ENCODE measurements at places on chromosomes 2 and 18. TPM values are rescaled to one million over a fixed set of nuclear protein-coding genes. Genes with fewer than 3 reads are reported as not detected.
A peak's percentile ranks its signal among the peaks of the same experiment; 100 is the strongest.

DNA sequence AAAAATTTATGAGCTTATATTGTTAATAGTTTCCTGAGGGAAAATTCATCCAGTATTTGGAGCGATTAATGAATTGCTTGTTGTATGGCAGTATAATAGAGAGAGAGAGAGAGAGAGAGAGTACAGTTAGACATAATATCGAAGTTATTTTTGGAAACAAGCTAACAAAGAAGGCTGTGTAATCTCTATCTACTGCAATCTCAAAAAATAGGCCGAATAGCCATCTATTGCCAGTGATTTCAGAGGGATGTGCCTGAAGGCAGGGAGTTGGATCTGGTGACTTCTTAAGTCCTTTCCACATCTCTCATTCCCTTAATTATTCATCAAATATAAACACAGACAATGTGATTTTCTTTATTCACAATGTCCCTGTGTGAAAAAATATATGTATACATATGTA lies 433.1 kb upstream of the RAB12 start:
- DNase-seq, result no peak

GRCh38 chr2:233544200-233544610 lies 22.4 kb downstream of the USP40 start:
- peak; percentile 58 for DNase-seq

DNA sequence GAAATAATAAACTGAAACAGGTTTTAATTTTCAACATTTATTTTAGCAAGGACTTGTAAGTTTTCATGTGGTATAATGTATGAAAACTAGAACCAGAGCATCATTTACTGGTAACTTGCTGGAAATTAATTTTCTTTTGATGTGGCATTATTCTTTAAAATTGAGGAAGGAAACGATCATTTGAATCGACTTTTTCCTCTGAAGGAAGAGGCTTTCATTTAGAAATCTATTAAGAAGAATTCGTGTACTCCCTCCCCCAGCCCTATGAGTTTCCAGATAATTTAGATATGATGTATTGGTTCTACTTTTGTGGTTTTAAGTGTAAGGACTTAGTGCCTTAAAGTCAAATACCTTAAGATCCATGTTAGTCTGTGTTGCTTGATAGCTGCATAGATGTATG lies 2.5 kb downstream of the BABAM2 start:
- DNase-seq, result no peak

GRCh38 chr2:48205137-48205798 lies 299.0 kb upstream of the FBXO11 start:
- no peak for DNase-seq

- DNase-seq, result no peak
Observed at GRCh38 chr2:188518381-188518780, 226.7 kb downstream of the GULP1 start.

DNA sequence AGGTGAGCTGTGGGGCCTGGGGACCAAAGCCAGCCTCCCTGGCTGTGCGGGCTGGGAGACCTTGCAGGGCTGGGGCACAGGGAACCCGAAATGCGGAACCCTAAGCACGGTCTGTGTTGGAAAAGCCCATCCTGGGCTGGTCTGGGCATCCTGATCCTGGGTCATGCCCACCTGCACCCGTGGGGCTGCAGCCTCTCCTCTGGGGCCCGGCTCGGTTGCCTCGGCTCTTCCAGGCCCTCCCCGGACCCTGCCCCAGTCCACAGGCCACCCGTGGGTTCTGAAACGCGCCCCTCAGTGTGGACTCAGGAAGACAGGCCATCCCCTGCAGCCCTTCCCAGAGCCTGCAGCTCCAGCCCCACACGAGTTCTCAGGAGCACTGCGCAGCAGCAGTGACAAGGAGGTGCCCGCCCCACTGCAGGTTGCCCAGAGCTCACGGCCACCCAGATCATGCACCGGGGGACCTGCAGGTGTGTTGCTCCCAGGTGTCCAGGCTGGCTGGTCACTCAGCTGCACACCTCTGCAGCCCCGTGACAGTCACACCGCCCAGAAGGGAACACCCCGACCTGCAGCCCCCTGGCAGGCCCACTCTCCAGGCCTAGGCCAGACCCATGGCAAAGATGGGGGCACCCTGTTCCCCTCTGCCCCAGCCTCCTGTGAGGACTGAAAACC lies 12.2 kb upstream of the NFATC1 start:
- no peak for DNase-seq

DNA sequence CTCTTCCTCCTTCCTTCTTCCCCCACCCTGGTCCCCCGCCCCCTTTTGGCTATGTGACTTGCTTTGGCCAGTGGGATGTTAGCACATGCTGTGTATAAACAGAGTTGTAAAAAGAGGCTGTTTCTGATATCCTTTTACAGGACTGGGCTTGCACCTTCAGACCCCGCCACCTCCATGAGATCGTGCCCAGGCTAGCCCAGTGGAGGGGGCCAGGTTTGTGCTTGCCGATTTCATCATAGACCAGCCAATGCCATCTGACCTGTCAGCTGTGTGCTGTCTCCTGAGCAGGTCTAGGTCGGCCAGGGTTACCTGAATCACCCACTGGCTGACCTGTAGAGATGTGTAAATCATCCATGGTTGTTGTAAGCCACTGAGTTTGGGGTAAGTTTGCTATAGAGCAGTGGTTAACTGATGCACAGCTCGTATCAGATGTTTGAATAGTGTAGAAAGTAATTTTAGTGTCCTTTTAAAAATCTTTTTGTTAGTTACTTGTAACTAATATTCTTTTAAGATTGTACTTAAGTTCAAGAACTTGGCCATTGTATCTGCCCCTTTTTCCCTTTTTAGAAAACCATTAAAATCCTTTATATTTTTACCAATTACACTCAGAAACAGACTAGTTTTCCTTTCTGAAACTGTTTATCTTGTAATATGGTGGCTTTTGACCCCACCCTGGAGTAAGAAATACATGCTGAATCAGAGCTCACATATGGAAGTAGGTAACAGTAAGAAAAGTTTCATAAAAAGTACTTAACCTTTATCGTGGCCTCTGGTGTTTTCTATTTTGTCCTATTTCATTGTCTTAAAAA lies 122.0 kb upstream of the MGAT5 start:
- no peak for DNase-seq

DNA sequence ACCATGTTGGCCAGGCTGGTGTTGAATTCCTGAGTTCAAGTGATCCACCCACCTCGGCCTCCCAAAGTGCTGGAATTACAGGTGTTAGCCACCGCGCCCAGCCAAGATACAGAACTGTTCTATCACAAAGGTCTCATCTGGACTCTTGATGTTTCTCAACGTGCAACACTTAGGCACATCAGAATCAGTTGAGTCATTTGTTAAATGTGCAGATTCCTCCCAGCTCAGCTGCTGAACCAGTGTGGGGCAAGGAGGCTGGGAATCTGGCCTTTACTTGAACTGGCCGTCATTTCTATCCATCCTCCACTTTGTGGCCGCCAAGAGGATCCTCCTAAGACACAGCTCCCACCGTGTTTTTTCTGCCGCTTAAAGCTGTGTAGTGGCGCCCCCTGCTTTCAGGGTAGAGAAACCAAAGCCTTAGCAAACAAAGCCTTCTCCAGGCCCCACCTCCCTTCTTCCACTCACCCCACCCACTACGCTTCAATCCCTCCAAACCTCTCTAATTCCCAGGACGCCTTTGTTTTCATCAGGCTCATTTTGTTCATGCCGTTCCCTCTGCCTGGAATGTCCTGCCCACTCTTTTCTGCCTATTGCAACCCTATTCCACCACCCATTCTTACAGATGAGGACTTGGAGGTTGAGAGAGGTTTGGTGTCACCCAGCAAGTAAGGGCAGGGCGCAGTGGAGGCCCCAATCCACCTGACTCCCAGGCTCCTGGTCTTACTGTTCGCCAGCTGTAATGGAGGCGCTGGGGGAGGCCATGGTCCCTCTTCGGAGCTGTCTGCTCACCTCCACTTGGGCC lies 776 bp upstream of the SPEG start:
- no peak for DNase-seq

GRCh38 chr2:96664366-96664925 lies 21.9 kb downstream of the FER1L5 start:
- DNase-seq, result no peak

ATP6V1C2 gene
- polyA plus RNA-seq, result 6.0 TPM

SMCHD1 gene
- polyA plus RNA-seq, result 60.5 TPM

CNTNAP5 gene
- polyA plus RNA-seq, result not detected

OSGEPL1 gene
- polyA plus RNA-seq, result 19.3 TPM

Measured in right renal cortex interstitium (tissue), 3 donors.